ENCODE measurements at places on chromosomes 1 and 21.

DNA sequence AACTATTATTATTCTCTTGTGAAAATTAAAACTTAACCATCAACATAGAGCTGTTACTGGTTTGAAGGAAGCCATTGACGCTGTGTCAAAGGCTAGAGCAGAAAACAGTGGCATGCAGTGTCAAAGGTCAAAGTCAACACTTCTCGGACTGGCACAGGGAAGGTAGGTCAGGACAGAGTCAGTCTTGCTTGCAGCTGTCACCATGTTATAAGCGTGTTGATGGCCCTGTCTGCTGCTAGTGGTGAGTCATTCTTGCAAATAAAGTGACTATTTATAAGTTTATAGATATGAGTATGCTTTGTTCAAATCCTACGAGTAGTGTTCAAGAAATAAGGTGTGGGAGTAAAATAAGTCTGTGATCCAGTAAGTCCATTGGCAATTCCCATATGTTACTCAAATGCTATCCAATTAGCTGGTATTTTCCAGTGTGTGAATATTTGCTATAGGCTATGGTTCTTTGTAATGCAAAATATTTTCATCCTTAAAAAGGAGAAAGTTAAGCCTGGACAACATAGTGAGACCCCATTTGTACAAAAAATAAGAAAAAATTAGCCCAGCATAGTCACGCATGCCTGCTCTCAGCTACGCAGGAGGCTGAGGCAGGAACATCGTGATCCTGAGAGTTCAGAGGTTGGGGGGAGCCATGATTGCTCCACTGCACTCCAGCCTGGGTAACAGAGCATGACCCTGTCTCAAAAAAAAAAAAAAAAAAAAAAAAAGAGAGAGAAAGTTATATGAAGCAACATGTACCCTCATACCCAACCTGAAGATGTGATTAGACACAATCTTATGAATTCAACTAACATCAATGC, 26.3 kb upstream of the TINAGL1 start:
- DNase-seq = no peak

DNA sequence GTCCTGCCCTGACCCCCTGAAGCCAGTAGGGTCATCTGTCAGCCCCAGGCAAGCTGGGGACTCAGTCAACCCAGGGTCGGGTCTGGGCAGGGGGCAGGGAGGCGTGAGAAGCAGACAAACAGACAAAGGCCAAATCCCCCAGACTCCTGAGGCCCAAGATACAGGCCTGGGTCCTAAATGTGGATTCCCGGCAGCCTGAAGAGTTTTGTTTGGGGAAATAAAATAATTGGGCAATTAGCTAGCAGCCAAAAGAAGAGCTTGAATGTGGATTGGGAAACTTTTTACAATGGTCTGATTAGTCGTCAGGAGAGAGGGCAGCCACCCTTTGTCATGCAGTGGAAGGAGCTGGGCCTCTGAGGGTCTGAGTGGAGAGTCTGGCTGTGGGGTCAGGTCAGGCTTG, 4.5 kb upstream of the LEFTY2 start:
- no peak for DNase-seq

DNA sequence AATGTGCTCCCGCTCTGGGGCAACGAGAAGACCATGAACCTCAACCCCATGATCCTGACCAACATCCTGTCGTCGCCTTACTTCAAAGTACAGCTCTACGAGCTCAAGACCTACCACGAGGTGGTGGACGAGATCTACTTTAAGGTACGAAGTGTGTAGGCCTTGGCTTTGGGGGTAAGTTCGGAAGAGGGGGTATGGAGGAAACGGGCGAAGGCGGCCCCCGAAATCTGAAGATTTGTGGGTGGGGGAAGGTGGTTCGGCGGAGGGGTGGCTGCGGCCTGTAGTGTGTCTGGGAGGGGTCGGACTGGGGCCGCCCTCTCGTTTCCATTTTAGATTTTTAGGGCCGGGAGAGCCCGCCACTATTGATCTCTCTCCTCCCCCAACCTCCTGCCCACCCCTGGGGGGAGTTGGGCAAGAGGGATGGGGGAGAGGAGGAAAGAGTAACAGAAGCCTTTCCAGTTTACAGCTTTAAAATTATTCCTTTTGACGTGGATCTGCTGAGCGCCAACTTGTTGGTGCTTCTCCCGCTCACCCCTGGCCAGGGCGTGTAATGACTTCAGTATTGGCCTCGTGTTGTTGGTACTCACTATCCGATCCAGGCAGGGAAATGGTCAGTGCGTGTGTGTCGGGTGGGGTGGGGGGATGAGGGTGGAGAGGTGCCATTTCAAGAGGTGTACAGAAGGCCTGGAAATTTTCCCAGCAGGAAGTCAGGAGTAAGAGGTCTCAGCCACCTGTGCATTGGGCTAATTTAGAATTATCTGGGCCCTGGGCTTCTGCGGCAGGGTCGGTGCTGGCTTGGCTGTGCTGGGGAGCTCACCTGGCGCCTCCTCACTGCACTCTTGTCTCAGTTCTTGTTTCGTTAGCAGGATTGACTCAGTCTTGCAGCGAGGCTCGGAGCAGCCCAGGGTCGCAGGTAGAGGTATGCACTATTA, 880 bp downstream of the PRPF38B start:
- peak; percentile 41 for DNase-seq

- DNase-seq = no peak
These were observed 6.4 kb downstream of the JAK1 start for GRCh38 chr1:64959986-64960385.

- no peak for DNase-seq
These were observed 29.9 kb downstream of the PRKCZ start for GRCh38 chr1:2080140-2080539.

- no peak for DNase-seq
These were observed 205.3 kb downstream of the FGGY start for GRCh38 chr1:59502009-59502691.

DNA sequence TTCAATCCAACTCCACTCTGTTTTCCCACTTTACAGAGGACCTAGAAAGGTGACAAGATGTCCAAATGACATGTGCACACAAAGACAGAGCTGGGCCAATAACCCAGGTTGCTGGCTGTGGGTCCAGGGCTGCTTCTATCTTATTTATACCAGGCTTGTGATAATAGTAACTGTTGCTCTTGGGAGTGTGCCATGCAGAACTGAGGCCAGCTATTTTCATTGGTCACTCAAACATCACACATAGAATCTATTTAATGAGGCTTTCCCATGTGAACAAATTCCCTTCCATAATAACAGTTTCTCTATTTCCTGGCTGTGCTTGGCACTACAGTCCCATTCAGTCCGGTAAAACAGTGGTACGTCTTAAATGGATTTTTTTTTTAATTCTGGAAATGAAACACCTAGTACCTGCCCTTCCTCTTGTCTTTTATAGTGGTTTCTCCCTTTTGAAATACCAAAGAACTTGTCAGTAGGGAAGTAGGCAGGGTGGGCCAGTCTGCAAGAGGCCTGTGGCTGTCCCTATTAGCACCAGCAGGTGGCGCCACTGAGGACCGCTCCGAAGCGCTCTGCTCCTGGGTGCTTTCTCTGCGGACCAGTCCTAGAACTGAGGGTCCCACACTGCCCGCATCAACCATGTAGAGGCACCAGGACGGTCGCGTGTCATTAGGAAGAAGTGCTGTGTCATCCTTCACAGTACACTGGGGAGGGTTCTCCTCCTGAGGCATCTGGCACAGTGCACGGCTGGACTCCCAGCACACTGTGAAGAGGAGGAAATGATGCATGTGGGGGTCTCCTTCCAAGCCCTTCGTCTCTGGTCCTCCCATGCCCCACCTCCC, 52.1 kb downstream of the GPR161 start:
- DNase-seq = no peak

Measured in stimulated activated CD4-positive, alpha-beta T cell treated with anti-CD3 and anti-CD28 coated beads, Interleukin-15, amount 100 ng/mL, for 1 hour (primary cell).